GF-D8 (cell line): ENCODE measurements at places on chromosomes 3 and 15.

DNA sequence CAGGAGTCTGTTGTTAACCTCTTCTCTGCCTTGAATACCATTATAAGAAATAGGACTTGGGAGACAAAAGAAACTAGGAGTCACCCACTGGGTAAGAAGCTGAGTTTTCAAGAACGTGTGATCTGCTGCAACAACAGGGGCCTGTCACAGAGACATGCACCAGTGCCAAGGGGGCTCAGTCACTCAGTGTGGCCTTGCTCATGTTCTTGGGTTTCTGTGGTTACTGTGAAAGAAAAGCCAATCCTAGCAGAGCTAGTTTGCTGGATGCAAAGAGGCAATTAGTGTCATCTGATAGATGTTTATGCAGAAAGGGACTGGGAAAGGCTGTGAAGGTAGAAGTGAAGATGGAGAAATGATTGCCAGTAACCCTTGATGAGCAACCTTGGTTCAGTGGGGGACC is 126.3 kb downstream of the IQCH start:
- DNase-seq = no peak

- DNase-seq = no peak
Measured at GRCh38 chr15:80105193-80105592, 45.7 kb downstream of the ZFAND6 start.

- no peak for DNase-seq
Measured at GRCh38 chr3:10941972-10942371, 50.6 kb upstream of the SLC6A1 start.

- no peak for DNase-seq
Measured at GRCh38 chr3:41462103-41462691, 262.9 kb downstream of the CTNNB1 start.

GRCh38 chr3:17394541-17395155 is 347.8 kb downstream of the TBC1D5 start:
- DNase-seq = no peak

DNA sequence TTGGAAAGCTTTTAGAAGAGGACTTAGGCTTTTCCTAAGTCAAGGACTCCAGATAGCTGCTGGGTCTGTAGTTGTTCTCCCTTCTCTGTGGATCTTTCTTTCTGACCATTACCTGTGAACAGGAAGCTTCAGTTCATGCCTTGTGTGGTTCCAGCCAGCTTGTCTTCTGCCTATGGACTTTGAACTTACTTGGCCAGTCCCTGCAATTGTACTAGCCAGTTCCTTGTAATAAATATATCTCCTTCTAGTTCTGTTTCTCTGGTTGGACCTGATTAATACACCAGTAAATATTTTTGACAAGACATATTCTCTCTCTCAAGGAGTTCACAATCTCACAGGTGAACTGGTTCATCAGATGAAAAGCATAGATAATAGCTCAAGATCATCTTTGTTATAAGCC is 341.3 kb upstream of the DPPA4 start:
- no peak for DNase-seq

DNA sequence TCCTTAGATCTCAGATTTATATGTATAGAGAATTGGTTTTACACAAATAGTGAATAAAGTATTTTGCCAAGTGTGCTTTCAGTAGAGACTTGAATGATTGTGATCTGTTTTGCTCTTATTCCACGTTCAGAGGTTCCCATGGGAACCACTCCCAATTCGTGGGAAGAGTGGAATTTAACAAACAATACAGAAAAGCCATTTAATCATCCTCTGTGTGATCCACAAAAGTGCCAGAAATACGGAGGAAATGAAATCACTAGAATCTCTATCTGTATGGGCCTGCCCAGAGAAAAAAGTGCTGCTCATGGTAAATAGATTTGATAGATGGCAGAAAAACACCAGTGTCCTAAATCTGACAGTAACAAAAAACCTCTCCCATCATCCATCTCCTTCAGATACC is 56.0 kb downstream of the CNTN4 start:
- DNase-seq = no peak
